CD4-positive, alpha-beta T cell (primary cell): ENCODE measurements at places on chromosomes 7 and 10.

DNA sequence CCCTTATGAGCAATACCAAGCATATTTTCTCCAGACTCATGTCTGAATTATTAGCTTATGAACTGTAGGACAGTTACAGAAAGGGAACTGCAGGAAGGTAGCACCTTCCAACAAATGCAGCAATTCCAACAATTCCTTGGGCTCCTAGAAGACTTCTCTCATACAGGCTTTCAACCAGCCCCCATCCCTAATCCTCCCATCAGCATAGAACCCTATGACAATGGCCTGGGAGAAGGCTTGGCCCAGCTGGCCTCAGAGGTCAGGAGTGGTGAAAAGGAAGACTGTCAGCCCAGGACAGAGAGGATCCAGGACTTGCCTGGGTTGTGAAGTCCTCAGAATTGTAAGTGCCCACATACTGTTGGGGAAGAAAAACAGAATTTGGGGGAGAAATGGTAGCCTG lies 5.9 kb downstream of the VPS41 start:
- DNase-seq: no peak

GRCh38 chr7:134129856-134130523 lies 2.9 kb downstream of the LRGUK start:
- no peak for DNase-seq

GRCh38 chr10:131658476-131659110 lies 242.2 kb upstream of the PPP2R2D start:
- no peak for DNase-seq

DNA sequence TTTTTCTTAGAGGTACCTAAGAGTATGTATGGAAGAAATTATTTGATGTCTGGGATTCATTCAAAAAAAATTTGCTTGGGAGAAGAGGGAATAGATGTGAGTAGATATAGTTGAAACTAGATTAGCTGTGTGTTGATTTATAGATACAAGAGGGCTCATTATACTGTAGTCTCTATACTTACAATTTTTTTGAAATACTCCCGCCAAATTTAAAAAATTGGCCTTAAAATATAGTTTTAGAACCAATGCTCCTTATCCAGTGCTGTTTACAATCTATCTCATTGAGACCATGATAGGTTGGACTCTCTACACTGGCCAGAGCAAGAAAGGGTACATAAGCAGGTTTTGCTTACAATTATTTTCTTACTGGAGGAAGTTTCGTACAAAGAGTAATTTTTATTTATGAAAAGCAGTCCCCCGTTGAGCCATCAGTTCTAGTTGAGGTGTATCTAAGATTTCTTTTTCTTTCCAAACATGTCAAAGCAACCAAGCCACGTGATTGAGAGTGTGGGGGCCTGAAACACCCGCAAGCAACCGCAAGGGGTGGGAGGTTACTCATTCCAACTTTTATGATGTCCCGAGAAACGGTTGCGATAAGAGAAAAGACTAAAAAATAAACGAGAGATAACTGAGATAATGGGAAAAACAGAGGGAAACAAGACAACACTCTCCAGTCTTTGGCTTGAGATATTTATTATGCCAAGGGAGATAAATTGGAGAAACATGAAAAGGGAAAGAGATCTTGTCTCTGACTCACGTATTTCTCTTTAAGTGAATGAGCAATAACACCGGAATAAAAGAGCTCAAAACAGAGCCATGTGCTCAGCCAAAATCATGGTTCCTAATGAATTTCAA lies 729.2 kb downstream of the LRMDA start:
- DNase-seq: no peak
